Renal cortical epithelial cell (primary cell): ENCODE measurements at places on chromosomes 7 and 10. TPM values are rescaled to one million over a fixed set of nuclear protein-coding genes. Genes with fewer than 3 reads are reported as not detected.

Gene FGFBP3
- 0.15 and 0.17 TPM in 2 replicates for total RNA-seq

Gene SLC35G1
- 10.3 and 11.1 TPM in 2 replicates for total RNA-seq

Gene OR2A12
- total RNA-seq, result not detected in 2 replicates

Gene PTF1A
- not detected in 2 replicates for total RNA-seq
